AML-193 (cell line): ENCODE measurements at places on chromosomes 4 and X.

GRCh38 chr4:168737806-168738172 is 240.9 kb downstream of the PALLD start:
- DNase-seq: no peak

DNA sequence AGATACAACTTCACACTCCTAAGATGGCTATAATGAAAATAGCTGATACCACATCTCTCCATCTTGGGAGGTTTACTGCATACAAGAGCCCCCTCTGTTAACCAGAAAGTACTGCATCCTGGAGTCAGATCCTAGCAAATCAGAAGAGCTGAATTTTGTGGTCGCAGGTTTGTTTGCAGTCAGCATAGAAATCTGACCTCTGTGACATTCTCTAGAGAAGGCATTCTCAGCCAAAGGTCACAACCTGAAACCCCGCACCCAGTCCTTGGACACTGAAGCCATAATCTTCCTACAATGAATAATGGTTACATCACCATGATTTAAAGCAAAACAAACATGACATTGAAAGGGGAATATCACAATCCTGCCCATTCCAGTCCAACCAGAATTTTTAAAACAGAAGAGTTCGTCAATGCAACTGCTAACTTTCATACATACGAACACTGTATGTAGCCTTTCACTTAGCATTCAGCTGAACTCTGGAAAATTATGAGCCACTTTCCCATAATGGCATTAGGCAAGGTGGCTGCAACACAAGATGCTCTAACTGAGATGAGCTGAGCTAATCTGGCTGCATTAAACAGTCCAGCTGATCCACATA is 17.6 kb downstream of the HS6ST2 start:
- no peak for DNase-seq

- DNase-seq: no peak
Measured at GRCh38 chr4:25700661-25701060, 45.0 kb downstream of the SLC34A2 start.

DNA sequence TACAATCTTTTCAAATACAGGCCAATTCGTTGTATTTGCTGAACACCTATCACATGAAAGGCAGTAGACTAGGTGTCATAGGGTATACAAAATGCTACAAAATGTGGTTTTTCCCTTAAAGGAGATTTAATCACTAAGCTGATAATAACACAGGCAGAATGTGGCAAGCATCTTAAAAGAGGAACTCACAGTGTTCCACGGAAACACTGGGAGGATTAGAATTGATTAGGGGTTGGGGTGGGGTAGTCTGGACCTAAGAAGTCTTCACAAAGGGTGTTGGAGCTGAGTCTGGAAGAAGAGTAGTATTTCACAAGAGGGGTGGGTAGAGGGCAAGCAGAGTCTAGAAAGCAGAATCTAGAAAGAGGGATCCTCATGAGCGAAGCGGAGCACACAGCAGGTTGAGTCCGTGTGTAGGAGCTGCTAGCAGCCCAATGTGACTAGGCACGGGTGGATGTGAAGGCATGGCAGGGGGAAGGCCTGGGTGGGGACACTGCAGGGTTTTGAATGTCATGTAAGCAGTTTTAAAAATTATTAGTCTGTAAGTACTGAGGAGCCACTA is 123.6 kb downstream of the MGST2 start:
- peak; percentile 40 for DNase-seq

- DNase-seq: no peak
Measured at GRCh38 chr4:168317621-168318020, 931 bp downstream of the DDX60 start.

GRCh38 chr4:168734703-168735678 is 238.1 kb downstream of the PALLD start:
- DNase-seq: no peak

GRCh38 chr4:145218251-145218650 is 37.9 kb upstream of the OTUD4 start:
- no peak for DNase-seq

DNA sequence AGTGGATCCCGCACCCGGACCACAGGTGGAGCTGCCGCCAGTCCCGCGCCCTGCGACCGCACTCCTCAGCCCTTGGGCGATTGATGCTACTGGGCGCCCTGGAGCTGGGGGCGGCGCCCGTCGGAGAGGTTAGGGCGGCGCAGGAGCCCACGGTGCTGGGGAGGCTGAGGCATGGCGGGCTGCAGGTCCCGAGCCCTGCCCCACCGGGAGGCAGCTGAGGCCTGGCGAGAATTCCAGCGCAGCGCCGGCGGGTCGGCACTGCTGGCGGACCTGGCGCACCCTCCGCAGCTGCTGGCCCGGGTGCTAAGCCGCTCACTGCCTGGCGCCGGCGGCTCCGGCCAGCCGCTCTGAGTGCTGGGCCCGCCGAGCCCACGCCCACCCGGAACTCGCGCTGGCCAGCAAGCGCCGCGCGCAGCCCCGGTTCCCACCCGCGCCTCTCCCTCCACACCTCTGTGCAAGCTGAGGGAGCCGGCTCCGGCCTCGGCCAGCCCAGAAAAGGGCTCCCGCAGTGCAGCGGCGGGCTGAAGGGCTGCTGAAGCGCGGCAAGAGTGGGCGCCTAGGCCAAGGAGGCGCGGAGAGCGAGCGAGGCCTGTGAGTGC is 1256.5 kb downstream of the STIM2 start:
- DNase-seq: no peak

DNA sequence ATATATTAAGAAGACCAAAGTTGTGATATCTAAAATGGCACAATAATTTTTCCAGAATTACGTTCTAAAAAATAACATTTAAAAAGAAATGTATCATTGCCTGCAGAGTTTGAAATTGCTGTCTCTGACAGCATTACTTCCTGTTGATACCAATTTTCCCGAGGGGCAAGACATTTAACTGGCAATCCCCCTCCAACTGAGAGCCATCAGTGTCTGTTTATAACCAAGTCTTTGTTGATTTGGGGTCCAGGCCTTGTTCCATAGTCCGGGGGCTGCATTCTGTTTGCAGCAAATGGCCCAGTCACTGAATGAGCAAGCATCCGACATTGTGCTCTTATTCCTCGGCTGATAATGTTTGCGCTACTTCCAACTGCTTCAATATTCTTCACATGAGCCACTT is 231.5 kb downstream of the NAF1 start:
- no peak for DNase-seq

- no peak for DNase-seq
Measured at GRCh38 chr4:3336382-3337356, 43.8 kb downstream of the RGS12 start.

DNA sequence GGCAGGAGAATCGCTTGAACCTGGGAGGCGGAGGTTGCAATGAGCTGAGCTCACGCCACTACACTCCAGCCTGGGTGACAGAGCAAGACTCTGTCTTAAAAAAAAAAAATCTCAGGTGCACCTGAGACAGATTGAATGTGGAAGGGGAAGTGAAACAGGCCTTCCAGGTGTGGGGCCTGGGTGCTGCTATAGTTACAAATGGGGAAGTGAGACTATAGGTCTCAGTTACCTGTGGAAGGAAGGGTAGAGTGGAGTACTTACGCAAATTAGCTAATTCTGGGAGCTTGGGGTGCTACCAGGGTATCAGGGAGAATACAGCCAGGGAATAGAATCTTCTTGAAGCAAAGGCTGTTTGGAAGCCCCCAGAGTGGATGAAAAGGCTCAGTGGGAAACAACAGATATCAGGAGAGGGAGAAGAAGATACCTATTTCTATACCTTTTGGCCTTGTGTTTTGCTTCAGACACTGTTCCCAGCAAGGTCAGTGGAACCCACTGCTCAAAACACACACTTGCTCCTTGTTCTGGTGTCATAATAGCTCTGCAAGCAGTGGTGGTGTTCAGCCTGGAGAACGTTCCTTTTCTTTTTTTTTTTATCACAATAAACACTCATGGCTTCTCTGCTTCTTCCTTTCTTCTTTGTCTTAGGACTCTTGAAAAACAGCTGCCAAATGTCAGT is 7.0 kb downstream of the CD38 start:
- no peak for DNase-seq

GRCh38 chr4:5863461-5864113 is 29.3 kb downstream of the CRMP1 start:
- no peak for DNase-seq

GRCh38 chr4:145887241-145887991 is 51.2 kb downstream of the ZNF827 start:
- DNase-seq: no peak

DNA sequence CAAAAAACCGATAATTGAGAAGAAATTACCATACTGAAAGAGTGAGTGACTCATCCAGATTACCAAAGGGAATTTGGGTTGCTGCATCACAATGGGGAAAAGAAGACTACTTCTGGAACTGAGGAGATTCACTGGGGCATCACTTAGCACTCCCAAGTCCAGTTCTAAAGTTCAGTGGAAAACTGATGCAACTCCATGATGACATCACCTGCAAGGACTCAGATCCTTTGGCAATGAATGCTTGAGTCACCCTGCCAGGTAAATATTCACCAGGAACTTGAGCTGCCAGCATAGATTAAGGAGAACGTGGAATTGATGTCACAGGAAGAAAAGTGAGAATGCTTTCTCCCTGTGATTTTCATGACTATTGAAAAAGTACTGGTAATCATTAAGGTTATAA is 32.0 kb upstream of the SMIM10L2A start:
- no peak for DNase-seq

DNA sequence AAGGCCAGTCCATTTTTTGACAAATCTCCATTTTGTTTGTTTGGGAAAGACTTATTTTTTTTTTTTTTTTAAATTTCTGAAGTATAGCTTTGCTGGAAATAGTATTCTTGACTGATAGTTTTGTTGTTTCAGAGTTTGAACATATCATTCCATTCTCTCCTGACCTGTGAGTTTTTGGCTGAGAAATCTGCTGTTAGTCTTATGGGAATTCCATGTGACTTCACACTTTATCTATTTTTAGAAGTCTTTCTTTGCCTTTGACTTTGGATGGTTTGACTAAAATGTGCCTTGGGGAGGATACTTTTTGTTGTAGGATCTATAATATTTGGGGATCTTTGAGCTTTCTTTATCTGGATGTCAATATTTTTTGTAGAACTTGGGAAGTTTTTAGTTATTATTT is 10.7 kb upstream of the ADAM29 start:
- no peak for DNase-seq

- no peak for DNase-seq
Measured at GRCh38 chr4:34000356-34000755, 2244.0 kb downstream of the ARAP2 start.

DNA sequence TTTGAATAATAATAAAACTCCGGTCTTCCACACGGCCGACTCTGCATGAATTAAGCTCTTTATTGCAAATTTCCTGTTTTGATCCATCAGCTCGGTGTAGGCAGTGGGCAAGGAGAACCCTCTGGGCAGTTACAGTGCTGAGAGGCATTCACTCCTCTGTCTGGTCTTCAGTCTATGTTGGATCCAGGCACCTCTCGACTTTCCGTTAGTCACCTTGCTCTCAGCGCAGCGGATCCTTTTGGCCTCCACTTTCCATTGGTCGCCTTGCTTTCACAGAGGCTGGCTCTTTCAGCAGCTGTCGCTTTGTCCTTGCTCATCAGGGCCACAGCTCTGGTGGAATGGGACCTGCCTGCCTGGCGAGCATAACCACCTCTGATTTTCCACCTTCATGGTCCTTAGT is 52.9 kb downstream of the TRMT44 start:
- DNase-seq: no peak

DNA sequence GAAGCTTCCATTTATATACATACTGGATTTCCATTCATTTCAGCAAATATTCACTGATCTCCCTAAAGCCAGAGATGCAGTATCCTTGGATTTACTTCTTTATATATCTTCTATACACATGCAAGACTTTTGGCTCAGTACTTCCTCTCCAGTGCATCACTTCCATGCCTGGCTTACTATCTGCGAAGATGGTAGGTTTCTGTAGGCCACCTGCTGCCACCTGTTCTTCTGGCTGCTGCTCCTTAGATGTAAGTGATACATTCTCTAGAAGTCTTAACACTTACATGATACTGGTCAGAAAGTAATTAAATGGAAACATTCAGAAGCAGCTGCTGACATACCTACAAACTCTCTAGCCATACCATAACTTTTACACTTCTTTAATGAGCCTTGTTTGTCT is 48.9 kb downstream of the TBC1D9 start:
- DNase-seq: no peak

GRCh38 chr4:166021617-166022016 is 148.6 kb downstream of the TLL1 start:
- no peak for DNase-seq

DNA sequence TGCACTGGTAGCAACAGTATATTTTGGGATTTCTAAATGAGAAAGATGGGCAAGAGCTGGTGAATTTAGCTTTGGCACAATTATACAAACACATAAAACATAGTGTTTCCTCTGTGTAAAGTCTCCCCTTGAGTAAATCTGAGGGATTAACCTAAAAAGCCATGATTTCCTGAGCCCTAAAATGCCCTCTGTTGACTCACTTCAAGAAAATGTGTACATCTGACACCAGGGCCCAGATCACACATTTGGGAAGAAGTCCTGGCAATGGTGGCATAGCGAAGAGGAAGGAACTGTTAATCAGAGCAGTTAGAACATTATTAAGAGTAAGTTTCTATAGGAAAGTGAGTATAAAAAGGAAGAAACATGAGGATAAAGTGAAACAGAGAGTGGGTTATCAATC is 338.5 kb downstream of the SPOCK3 start:
- no peak for DNase-seq

DNA sequence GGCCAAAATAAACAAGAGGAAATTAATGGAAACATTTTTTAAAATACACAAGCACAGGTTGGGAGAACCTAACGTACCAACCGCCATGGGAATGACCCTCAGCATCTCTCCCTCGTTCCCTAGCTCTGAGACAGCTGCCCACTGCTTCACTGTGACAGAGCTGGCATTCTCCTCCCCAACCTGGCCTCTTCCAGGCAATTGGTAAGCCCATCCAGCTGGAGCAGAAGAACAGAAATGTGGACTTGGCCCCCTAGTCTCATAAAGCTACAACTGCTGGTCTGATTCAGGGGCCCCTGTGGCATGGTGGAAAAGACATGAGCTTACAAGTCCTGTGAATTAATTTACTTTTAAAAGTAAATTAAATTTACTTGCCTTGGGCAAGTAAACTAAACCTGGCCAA is 245.1 kb downstream of the PTTG2 start:
- no peak for DNase-seq

DNA sequence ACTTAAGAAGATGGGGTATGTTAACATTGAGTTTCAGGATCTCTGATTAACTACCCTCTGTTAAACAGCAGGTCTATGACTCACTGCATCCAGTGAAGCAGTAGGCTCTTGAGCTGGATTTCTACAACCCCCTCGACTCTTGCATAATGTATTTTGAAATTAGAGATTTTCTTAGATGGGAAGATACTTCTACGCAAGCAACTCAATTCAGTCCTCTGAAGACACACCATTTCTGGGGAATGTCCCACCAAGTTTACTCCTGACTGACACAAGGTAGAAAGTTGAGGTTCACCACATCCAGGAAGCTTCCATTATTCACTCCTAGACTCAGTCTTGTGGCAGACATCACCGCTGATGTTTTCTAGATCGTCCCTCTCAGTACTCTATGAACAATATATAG is 12.9 kb downstream of the PALLD start:
- DNase-seq: peak; percentile 55
